ENCODE measurements at places on chromosomes 3 and 15. TPM values are rescaled to one million over a fixed set of nuclear protein-coding genes. Genes with fewer than 3 reads are reported as not detected.

GOLGA6B gene
- total RNA-seq, result not detected

GRCh38 chr3:35594739-35595138, 44.6 kb upstream of the ARPP21 start:
- DNase-seq, result no peak

- DNase-seq, result no peak
Observed at GRCh38 chr3:25153561-25153960, 274.5 kb upstream of the RARB start.

DNA sequence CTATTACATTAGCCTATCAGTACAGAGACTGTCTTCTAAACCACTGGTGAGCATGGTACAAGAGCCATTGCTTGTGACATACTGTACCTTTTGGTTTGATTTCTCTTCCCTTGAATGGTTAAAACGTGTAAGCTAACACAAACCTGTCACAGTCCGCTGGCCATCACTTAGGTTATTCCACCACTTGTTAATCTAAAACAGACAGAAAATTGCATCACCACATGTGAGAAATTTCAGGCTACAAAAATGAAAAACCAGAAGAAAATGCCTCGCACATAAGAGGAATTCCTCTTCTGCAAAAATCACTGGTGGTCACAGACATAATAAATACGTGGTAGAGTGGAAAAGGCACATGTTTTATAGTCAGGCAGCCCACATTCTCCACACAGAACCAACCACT, 22.1 kb downstream of the PARL start:
- DNase-seq, result no peak

GRCh38 chr3:47932421-47932820, 83.8 kb downstream of the MAP4 start:
- DNase-seq, result no peak

GRCh38 chr3:43958005-43958770, 267.4 kb downstream of the ABHD5 start:
- no peak for DNase-seq
